ENCODE measurements at places on chromosomes 2 and 18. TPM values are rescaled to one million over a fixed set of nuclear protein-coding genes. Genes with fewer than 3 reads are reported as not detected.

CDCA7 gene
- total RNA-seq, result 0.43 TPM

DPP4 gene
- 251 TPM for total RNA-seq

PASK gene
- 1.3 TPM for total RNA-seq

CXXC1 gene
- 47.1 TPM for total RNA-seq

RPL31 gene
- total RNA-seq, result 2,106 TPM

SERPINB13 gene
- not detected for total RNA-seq

APCDD1 gene
- total RNA-seq, result 0.09 TPM

RGPD8 gene
- 11.1 TPM for total RNA-seq

CYP27A1 gene
- total RNA-seq, result 17.1 TPM

SERPINB4 gene
- 0.14 TPM for total RNA-seq

ADNP2 gene
- 10.5 TPM for total RNA-seq

TUBB8B gene
- not detected for total RNA-seq

NAT8 gene
- total RNA-seq, result not detected

VAMP8 gene
- 1.8 TPM for total RNA-seq

TMEFF2 gene
- 3.0 TPM for total RNA-seq

APOB gene
- under 0.01 TPM for total RNA-seq

TTC32 gene
- total RNA-seq, result 5.0 TPM

COLEC11 gene
- 0.57 TPM for total RNA-seq

KCNG2 gene
- total RNA-seq, result 4.7 TPM

TRIM43 gene
- not detected for total RNA-seq

RIT2 gene
- total RNA-seq, result not detected

PROKR1 gene
- total RNA-seq, result not detected

OTOS gene
- not detected for total RNA-seq

All from smooth muscle cell of bladder (primary cell).